Mesenteric fat pad (tissue), 1 donor: ENCODE measurements at places on chromosomes 5 and 9.

DNA sequence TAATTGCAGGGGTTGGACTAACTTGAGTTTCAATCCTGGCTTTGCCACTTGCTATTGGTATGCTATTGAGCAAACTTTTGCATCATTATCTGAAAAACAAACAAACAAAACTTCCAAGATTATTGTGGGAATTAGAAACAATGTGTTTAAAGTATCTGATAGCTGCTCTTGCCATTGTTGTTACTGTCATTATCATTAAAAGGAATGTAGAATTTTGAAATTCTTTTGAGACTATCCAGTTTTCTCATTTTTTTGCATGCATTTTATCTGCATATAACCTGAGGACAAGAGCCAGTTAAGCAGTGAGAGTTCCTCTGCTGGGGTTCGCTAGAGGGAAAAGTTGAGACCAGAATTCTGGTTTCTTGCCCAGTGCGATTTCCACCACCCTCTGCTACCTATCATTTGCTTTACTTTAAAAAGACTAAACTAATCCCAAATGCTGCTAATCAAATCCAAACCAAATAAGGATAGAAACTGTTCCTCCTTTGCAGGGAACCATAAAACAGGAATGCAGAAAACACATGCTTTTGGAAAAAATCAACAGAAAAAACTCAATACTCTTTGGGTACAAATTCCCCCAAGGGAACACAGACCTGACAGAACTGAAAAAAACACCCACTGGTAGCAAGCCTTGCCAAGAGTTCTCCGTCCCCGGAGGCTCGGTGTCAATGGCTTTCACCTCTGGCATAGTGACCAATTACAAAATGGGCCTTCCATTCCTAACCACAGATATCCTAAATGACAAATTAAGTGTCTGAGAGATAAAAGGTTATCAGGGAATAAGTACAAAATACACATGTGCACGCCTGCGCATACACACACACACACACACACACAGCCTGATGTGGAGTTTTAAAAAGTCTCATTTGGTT, 373.7 kb downstream of the ARL15 start:
- DNase-seq: no peak

- DNase-seq: no peak
Measured at GRCh38 chr5:151931260-151931659, 6.6 kb upstream of the GLRA1 start.

- no peak for DNase-seq
Measured at GRCh38 chr9:133004091-133004998, 25.9 kb downstream of the GFI1B start.

GRCh38 chr9:125650271-125650737, 56.7 kb downstream of the MAPKAP1 start:
- DNase-seq: no peak

DNA sequence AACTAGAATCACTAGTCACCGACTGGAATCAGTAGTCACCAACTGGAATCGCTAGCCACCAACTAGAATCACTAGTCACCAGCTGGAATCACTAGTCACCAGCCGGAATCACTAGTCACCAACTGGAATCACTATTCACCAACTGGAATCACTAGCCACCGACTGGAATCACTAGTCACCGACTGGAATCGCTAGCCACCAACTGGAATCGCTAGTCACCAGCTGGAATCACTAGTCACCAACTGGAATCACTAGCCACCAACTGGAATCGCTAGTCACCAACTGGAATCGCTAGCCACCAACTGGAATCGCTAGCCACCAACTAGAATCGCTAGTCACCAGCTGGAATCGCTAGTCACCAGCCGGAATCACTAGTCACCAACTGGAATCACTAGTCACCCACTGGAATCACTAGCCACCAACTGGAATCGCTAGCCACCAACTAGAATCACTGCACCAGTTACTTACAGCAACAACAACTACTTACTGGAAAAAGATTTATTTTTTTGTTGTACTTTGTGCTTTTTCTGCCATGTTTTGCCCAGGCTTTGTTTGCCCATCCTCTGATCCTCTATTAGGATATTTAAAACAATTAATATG, 25.7 kb upstream of the FLT4 start:
- no peak for DNase-seq

DNA sequence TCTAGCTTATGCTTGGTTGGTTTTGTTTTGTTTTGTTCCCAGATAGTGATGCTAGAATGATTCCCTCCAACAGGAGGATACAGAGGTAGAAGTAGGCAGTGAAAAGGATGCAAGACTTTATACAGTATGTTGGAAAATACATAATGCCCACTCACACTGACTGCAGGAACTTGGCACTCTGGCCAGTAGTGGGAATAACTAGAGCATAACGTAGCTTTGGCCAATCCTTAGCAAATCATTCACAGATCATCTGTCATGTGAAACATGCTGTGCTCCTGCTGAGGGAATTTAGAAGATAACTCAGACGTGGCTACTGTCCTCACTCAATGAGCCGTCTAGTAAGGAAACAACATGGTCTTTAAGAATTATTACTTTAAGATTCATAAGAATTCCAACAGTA, 13.5 kb downstream of the CFAP90 start:
- no peak for DNase-seq

DNA sequence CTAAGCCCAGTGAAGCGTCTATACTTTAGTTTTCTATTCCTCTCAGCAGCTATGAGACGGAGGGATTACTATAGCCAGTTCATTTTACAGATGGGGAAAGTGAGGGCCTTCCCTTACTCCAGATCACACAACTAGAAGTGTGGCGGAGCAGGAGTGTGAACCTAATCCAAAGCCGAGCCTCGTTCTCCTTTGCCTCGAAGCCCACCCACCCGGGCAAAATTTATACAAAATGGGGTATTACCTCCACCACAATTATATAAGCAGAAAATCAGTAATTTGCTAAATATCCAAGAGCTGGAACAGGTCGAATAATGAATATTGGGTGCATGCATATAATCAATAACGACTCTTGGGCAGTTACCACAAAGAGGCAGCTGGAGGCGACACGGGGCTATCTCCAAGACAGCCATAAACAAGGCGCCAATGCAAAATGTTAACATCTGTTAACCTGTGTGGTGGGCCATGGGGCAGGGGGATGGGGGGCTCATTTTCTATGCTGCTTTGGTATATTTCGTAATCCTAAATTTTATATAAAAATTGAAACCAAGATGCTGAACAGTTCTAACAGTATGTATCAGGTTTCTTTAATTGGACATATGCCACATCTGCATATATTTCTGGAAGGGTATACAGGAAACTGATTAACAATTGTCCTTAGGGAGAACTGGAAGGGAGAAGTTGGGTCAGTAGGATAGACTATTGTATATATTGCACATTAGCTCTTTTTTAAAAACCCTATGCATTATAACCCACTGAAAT, 1.2 kb upstream of the RNF44 start:
- DNase-seq: no peak

DNA sequence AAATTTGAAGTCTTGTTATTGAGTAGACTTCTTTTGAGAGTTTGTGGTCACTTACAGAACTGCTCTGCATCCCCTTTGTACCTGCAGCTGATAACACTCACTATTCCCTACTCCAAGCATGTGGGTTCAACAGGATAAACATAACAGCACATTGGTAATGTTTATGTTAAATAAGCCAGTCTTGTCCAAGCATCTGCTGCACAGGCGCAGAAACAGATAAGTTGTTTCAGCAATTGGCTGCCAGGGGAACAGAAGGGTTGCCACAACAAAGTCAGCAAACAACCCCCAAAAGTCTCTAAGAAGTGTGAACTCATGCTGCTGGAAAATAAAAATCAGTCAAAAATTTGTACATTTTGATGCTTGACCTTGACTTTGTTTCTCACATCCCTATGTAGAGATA, 174.6 kb downstream of the GDNF start:
- DNase-seq: no peak

DNA sequence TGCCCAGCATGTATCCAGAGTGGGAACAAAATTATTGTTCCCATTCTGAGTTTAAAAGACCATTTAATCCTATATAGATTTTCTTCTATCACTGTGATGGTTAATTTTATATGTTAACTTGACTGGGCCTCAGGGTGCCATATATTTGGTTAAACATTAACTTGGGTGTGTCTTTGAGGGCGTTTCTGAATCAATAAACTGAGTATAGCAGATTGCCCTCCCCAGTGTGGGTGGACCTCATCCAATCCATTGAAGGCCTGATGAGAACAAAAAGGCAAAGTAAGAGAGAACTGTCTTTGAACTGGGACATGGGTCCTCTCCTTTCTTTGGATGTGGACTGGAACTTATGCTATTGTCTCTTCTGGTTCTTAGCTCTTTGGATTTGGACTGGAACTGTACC, 17.3 kb downstream of the RIOK2 start:
- no peak for DNase-seq

- no peak for DNase-seq
Measured at GRCh38 chr5:180067986-180068385, 3.6 kb downstream of the RNF130 start.

DNA sequence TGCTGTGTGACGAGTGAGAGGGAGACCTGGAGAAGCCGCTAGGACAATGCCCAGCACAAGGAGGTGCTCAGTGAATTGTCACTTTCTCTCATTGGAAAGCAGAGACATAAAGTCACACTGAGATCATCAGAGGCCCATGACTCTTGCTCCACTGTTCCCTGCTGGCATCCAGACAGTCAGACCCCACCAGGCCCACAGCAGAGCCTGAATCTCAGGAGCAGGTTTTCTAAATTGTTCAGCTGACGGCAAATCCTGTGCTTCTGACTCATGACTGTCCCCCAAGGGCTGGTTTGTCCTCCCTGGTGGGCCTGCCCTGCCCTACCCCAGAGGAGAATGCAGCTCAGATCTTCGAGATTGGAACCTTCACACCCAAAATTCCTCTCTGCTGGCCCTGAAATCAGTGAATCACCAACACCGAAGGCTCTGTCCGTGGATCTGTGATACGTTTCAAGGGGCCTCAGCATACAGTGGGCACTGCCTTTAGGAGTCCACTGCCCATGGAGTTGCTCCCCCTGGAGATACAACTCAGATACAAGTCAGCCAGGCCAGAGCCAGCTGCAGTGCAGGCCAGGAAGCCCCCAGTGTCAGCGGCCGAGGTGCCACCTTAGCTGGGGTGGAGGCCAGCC, 2.7 kb downstream of the PTGES start:
- no peak for DNase-seq

- no peak for DNase-seq
Measured at GRCh38 chr5:120464627-120465435, 731 bp downstream of the PRR16 start.

DNA sequence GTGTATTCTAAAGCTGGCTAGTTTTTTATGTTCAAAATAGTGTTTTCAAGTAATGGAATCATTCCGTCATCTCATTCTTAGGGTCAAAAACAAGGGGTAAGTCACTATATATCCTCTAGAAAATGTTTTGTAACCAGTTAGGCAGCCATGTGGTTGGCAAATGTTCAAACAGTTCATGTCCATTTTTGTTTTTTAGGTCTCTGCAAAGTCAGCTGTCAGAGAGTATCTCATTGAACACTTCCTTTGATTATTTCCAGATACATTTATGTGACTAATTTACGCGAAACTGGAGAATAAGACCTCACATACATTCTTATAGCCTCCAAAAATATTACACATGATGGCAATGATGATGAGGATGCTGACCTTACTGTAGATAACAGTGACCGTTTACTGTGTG, 50.4 kb downstream of the TRIO start:
- no peak for DNase-seq

DNA sequence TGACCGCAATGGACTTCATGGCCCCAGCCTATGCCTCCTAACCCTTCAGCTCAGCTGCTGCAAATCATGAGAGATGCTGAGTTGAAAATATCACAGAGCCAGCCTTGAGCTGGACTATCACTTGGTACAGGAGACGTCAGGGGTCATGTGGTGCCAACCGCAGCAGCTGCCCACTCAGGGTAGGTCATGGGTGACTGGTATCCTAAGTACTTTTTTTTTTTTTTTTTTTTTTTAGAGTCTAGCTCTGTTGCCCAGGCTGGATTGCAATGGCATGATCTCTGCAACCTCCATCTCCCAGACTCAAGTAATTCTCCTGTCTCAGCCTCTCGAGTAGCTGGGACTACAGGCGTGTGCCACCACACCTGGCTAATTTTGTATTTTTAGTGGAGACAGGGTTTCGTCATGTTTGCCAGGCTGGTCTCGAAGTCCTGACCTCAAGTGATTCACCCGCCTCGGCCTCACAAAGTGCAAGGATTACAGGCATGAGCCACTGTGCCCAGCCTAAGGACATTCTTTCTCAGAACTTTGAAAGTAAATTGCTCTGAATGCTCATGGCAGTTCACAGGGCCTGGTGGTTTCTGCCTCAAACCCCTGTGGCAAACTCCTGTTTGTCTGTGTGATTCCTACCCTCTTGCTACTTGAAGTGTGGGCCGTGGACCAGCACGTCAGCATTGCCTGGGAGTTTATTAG, 21.3 kb downstream of the WWC1 start:
- DNase-seq: no peak
